K562 (cell line): ENCODE measurements at places on chromosomes 16 and 17. TPM values are rescaled to one million over a fixed set of nuclear protein-coding genes. Genes with fewer than 3 reads are reported as not detected.

XYLT1 gene
- total RNA-seq = 0.04 and 0.09 TPM in 2 replicates

CYGB gene
- total RNA-seq = 0.13 and 0.24 TPM in 2 replicates

UTP4 gene
- total RNA-seq = 140 and 145 TPM in 2 replicates

KRTAP4-1 gene
- total RNA-seq = not detected in 2 replicates

CSF3 gene
- total RNA-seq = not detected in 2 replicates

CDH13 gene
- not detected in 2 replicates for total RNA-seq

PABPN1L gene
- 0.29 TPM in 1 of 2 replicates, not detected in the other for total RNA-seq

ITGA2B gene
- 25.1 and 26.4 TPM in 2 replicates for total RNA-seq

RPGRIP1L gene
- total RNA-seq = 4.5 and 5.3 TPM in 2 replicates

CA4 gene
- 0.13 and 0.18 TPM in 2 replicates for total RNA-seq

KRTAP17-1 gene
- not detected in 2 replicates for total RNA-seq

ITGB3 gene
- total RNA-seq = 0.84 and 0.92 TPM in 2 replicates

RPL19 gene
- 2,367 and 2,508 TPM in 2 replicates for total RNA-seq

HSPB9 gene
- 0.11 and 0.16 TPM in 2 replicates for total RNA-seq

TAOK1 gene
- 32.8 and 33.1 TPM in 2 replicates for total RNA-seq

KDM6B gene
- total RNA-seq = 19.0 and 22.9 TPM in 2 replicates

NPIPB12 gene
- total RNA-seq = 35.2 and 37.5 TPM in 2 replicates

TEKT1 gene
- not detected in 2 replicates for total RNA-seq

TPSB2 gene
- total RNA-seq = 0.16 and 0.18 TPM in 2 replicates

AGRP gene
- total RNA-seq = not detected in 2 replicates

KCNH6 gene
- total RNA-seq = not detected in 2 replicates

PDE6G gene
- total RNA-seq = not detected in 2 replicates

FZD2 gene
- total RNA-seq = 3.5 and 3.7 TPM in 2 replicates

TCAP gene
- 1.1 and 1.4 TPM in 2 replicates for total RNA-seq

SLC16A11 gene
- not detected in 2 replicates for total RNA-seq

CD300LG gene
- total RNA-seq = not detected in 2 replicates

CASKIN1 gene
- total RNA-seq = 4.5 and 7.0 TPM in 2 replicates

TPSD1 gene
- not detected in 2 replicates for total RNA-seq

TP53TG3C gene
- total RNA-seq = 1.6 and 2.8 TPM in 2 replicates

WDR45B gene
- 35.8 and 38.3 TPM in 2 replicates for total RNA-seq
